ENCODE measurements at places on chromosomes 1 and 21.
A peak's percentile ranks its signal among the peaks of the same experiment; 100 is the strongest.

DNA sequence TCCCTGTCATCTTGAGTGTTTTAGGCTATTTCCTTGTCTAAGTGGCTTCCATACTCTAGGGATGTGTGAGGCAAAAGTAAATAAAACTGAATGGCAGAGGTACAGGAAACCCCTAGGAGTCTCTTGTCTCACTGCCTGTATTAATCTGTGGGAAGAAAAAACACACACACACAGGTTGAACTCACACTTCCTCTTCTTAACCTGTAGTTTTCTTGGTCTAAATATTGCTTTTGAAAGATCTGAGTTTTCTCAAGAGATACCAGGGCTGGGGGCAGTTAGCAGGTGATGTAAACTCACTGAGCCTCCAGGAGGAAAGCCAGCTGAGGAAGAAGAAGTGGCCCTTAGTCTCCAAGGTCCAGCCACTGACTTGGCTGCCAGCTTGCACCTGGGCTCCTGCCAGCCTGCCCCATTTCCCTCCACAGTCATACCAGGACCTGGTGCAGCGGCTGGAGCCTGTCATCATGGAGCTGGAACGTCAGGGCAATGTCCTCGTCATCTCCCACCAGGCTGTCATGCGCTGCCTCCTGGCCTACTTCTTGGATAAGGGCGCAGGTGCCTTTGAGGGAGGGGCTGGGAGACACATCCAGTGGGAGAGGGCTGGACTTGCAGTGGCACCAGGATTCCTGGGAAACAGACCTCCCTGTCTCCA lies 16.9 kb downstream of the PFKFB2 start:
- DNase-seq: no peak

DNA sequence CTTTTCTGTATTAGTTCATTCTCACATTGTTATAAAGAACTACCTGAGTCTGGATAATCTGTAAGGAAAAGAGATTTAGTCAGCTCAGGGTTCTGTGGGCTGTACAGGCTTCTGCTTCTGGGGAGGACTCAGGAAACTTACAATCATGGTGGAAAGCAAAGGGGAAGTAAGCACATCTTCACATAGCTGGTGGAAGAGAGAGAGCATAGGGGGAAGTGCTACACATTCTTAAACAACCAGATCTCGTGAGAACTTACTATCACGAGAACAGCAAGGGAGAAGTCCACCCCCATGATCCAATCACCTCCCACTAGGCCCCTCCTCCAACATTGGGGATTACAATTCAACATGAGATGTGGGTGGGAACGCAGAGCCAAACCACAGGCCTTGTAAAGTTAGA lies 37.9 kb upstream of the AHCTF1 start:
- DNase-seq: no peak

- peak; percentile 38 for DNase-seq
These were observed 22.9 kb downstream of the TSHB start for GRCh38 chr1:115052454-115053083.

DNA sequence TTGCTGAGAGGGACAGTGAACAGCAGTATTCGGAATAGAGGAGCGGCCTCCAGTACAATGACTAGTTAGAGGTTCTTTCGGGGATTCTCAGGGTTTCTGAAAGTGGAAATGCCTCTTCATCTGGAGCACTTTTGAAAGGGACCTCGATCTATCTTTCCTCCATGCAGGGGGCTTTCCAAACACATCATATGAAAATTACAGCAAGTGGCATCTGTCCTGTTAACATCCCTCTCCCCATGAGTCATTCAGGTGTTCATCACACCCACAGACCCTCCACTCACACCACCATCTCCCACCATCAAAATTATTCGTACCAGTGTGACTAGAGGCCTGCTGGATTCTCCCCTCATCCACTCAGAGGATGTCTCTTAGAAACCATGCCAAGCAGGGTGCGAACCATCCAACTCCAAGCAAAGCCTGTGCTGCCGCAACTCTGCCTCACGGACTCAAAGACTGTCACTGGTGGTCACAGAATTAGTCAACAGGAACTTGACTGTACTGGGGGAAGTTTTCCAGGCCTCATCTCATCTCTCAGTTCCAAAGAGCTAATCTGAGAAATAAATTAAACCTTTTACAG lies 211.1 kb downstream of the MRPL39 start:
- no peak for DNase-seq

DNA sequence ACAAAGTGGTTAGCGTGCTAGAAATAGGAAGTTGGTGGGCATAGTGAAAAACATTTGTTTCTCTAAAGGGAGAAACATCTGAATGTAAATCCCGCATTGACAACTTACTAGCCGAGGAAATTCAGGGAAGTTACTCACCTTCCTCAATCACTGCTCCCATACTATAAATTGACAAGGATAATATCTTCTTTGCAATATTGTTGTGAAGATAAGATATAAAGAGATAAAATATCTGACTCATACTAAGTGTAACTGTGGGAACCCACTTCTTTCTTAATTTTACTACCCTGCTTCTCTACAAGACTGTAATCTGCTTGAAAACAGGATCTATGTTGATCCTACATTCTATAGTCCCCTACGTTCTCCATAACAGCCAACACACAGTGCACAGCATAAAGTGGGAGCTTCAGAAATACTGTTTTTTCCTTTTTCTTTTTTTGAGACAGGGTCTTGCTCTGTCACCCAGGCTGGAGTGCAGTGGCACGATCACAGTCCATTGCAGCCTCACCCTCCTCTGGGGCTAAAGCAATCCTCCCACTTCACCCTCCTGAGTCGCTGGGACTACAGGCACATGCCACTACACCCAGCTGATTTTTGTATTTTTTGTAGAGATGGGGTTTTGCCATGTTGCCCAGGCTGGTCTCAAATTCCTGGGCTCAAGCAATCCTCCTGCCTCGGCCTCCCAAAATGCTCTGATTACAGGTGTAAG lies 57.4 kb upstream of the C1orf21 start:
- DNase-seq: peak; percentile 69

DNA sequence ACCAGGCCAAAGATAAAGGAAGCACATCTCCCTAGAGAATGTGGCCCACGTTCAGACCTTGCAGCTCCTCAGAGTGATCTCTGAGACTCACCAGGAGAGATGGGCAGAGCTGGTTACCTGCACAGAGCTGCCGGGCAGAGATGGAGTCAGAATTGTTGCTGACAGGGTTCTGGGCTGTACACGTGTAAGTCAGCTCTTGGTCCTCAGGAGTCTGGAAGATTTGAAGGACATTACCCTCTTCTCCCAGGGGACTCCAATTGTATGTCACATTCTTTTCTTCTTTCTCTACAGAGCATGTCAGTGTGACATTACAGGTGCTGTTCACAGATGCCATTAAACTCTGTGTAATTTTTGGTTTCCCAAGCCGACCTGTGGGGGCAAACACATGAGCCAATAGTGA lies 25.5 kb downstream of the CD84 start:
- no peak for DNase-seq

Data from common myeloid progenitor, CD34-positive (primary cell).